CD14-positive monocyte (primary cell): ENCODE measurements at places on chromosomes 2 and 18. TPM values are rescaled to one million over a fixed set of nuclear protein-coding genes. Genes with fewer than 3 reads are reported as not detected.

The TSGA10 gene
- 0.56 and 0.79 TPM in 2 replicates for polyA plus RNA-seq

DNA sequence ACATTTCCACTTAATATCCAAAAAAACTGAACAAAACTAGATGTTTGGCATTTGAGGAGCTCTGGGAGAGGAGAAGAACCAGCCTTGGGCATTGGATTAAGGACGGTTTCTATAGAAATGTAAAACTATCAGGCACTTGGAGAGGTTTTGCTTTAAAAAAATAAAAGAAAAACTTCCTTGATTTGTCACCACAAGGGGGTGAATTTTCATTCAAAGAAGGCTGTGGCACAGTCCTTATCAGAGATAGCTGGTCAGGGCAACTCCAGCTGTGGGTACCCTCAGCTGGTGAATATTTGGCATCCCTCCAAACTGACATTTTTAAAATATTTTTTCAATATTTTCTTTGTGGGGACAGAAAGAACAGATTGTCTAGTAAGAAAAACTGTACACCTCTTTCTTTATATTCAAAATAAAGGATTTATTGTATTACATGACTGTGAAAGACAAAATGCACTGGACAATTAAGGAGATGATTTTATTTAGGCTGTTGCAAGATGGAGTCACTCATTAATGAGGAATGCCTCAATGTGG lies 46.1 kb upstream of the TBC1D8 start:
- no peaks in the 10 kb centered on the region for H3K36me3 ChIP-seq
- H3K27me3 ChIP-seq = no peaks in the 10 kb centered on the region
- no peak overlapping the region for H3K4me3 ChIP-seq
- DNase-seq = no peak
- peaks cover 33% of the 10 kb centered on the region for H3K4me1 ChIP-seq

DNA sequence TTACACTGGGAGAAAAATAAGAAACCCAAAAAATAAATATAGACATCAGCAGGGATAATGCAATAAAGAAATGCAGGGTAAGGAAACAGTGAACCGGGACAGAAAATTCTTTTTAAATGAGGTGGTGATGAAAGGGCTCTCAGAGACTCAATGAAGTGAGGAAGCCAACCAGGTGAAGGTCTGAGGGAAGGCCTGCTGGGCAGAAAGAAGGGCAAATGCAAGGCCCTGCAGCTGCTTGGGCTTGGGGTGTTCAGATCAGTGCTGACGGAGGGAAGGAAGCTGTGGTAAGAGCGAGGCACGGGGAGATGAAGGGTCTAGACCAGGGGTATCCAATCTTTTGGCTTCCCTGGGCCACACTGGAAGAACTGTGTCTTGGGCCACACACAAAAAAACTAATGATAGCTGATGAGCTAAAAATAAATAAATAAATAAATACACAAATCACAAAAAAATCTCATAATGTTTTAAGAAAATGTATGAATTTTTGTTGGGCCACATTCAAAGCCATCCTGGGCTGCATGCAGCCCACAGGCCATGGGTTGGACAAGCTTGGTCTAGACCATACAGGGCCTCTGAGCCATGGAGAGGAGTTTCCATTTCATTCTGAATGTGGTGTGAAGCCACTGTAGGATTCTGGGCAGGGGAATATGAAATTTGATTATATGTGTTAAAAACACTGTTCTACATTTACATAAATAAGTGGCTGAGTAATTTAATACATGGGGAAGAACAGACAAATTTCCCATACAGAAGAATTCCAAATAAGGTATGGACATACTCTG lies 96.3 kb upstream of the DNMT3A start:
- H3K36me3 ChIP-seq = no peaks in the 10 kb centered on the region
- no peak overlapping the region for H3K4me3 ChIP-seq
- no peaks in the 10 kb centered on the region for H3K4me1 ChIP-seq

DNA sequence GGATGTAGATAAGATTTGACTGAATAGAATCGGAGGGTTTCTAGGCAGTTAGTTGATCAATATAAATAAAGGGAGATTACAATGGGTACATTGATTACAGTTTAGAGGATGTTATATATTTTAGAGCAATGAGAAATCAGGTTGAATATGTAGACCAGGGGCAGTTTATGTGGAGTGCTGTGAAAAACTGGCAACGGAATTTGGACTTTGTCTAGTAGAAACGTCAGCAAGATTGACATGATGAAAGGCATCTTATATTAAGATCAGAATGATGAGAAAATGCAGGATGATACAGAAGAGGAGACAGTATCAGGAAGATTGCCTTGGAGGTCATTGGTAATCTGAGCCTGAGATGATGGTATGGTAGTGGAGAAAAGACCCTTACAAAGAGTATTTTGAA lies 39.9 kb downstream of the RAB10 start:
- no peak for DNase-seq
- no peaks in the 10 kb centered on the region for H3K36me3 ChIP-seq
- peaks cover 29% of the 10 kb centered on the region for H3K4me1 ChIP-seq
- H3K27ac ChIP-seq = no peak overlapping the region
- no peaks in the 10 kb centered on the region for H3K27me3 ChIP-seq

GRCh38 chr2:201401815-201402214 lies 44.7 kb upstream of the FLACC1 start:
- H3K36me3 ChIP-seq = peaks cover 29% of the 10 kb centered on the region
- no peaks in the 10 kb centered on the region for H3K27me3 ChIP-seq
- no peak for DNase-seq

The FNDC4 gene
- polyA plus RNA-seq = not detected
